ENCODE measurements at places on chromosomes 6 and 20. TPM values are rescaled to one million over a fixed set of nuclear protein-coding genes. Genes with fewer than 3 reads are reported as not detected.

- DNase-seq: no peak
These were observed 859 bp upstream of the RAE1 start for GRCh38 chr20:57350081-57350710.

- no peak for DNase-seq
These were observed 164.0 kb downstream of the GRM4 start for GRCh38 chr6:33981861-33982260.

DNA sequence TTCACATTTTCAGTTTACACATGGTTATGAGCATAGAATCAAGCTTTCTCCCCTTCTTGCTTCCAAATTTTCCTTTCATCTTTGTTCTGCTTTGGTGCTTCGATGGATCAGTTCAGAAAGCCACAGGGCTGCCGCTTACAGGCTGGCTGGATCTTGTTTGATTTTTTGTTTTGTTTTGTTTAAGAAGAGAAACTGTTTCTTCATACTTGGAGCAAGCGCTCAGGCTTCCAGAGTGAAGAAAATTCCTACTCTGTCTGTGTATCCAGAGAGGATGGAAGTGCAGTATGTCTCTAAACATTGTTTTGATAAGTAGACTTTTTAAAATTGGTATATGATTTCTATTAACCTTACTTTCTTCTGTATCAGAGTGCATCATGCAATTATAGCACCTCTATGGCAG lies 66.9 kb downstream of the ARID1B start:
- DNase-seq: no peak

RAMACL gene
- total RNA-seq: 1.3 TPM

SLC26A8 gene
- not detected for total RNA-seq

- peak; percentile 48 for DNase-seq
These were observed 78.3 kb downstream of the CD109 start for GRCh38 chr6:73774311-73774774.

OR12D3 gene
- total RNA-seq: not detected
